ENCODE measurements at places on chromosomes 12 and 14.

DNA sequence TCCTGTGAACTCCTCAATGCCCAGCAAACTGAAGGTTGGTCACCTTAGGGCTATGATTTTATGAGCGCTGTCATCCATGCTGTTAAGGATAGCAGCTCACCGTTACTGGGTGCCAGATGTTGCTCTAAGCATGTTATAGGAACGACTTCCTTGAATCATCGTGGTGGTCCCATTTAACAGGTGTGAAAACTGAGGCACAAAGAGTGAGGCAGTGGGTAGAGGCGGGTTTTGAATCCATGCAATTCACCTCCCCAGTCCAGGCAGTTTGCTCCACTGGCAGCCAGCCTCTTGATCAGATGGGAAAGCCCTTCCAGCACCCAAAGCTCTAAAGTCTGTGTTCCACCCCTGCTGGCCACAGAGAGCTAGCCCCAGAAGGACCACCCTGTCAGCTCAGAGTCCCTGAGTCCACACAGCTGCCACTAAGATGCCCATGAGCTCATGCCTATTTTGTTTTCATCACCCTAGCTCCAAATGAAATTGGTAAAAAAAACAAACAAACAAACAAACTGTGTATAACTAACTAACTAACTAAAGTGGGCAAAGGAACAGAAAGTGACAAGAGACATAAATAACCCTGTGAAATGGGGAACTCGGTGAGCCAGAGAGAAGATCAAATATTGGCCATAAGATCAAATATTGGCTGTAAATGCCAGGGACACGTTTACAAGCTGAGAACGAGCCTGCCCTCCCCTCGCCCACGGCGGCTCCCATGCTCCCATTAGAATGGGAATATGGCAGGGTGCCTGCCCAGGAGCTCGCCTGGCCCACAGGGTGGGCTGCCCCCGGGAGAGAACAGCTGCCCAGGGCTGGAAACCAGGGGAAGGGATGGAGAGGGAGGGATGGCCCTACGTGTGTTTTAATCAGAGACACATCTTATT is 72.3 kb upstream of the RFLNA start:
- no peak overlapping the region for H3K27ac ChIP-seq
- DNase-seq, result no peak
- H3K27me3 ChIP-seq, result no peaks in the 10 kb centered on the region
- H3K36me3 ChIP-seq, result no peaks in the 10 kb centered on the region
- no peak overlapping the region for H3K4me3 ChIP-seq

DNA sequence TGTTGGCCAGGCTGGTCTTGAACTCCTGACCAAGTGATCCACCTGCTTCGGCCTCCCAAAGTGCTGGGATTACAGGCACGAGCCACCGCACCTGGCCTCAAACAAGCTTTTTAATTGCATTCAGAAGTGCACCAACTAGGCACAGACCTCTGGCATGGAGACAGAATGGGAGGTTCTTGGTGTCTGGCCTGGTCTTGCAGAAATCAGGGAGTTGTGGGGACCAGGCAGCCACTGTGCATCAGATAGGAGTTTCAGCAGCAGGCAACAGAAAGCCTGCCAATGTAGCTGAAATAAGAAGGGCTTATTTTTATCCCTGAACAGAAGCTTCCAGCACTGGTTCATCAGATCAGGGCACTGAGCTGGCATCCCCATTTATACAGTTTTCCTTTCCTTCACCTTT is 22.2 kb upstream of the TCL1B start:
- no peaks in the 10 kb centered on the region for H3K36me3 ChIP-seq
- H3K4me3 ChIP-seq, result no peak overlapping the region
- no peak for DNase-seq

- H3K36me3 ChIP-seq, result no peaks in the 10 kb centered on the region
- peaks cover 50% of the 10 kb centered on the region for H3K4me1 ChIP-seq
- no peaks in the 10 kb centered on the region for H3K27me3 ChIP-seq
- peak overlapping the region; percentile 100 for H3K27ac ChIP-seq
- peak overlapping the region; percentile 94 for H3K4me3 ChIP-seq
Measured at GRCh38 chr12:57844709-57845477, 1.6 kb downstream of the CTDSP2 start.

- H3K36me3 ChIP-seq, result no peaks in the 10 kb centered on the region
- no peaks in the 10 kb centered on the region for H3K27me3 ChIP-seq
- H3K4me1 ChIP-seq, result no peaks in the 10 kb centered on the region
- no peak for DNase-seq
- no peak overlapping the region for H3K27ac ChIP-seq
- no peak overlapping the region for H3K4me3 ChIP-seq
Measured at GRCh38 chr12:19239616-19240234, 110.2 kb downstream of the PLEKHA5 start.

GRCh38 chr12:38289396-38289795 is 27.2 kb upstream of the ALG10B start:
- H3K4me3 ChIP-seq, result no peak overlapping the region
- H3K27me3 ChIP-seq, result no peaks in the 10 kb centered on the region
- H3K4me1 ChIP-seq, result no peaks in the 10 kb centered on the region

DNA sequence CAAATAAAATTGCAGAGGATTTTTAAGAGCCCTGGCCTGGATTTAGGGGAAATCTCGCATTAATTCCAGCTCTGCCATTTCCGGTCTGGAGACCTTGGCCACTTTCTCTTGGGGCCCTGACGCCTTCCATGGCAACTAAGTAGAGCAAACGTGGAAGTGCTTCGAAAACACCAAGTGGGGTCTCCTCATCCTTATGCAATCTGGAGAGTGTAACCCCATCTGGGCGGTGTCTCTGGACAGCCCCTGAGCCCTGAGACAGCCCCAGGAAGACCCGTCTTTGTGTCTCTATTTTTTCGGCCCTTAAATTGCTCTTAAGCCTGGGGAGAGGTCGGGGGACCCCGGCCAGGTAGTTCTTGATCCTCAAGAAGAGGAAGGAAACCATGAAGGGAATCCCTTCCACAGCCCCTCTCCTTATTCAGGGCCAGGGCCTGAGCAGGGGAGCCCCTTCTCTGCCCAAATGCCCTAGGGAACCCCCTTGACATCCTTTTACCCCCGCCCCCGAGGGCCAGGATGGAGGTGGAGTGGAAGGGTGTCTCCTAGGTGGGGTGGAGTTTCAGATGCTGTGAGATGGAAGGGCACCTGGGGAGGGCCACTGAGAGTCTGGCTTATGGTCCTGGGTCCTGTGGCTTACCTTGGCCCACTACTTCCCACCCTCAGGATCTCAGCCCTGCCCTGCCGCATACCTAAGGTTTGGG is 17.6 kb upstream of the NR4A1 start:
- H3K27me3 ChIP-seq, result no peaks in the 10 kb centered on the region
- H3K4me1 ChIP-seq, result peaks cover 52% of the 10 kb centered on the region
- peak overlapping the region; percentile 96 for H3K27ac ChIP-seq

- no peaks in the 10 kb centered on the region for H3K4me1 ChIP-seq
- H3K27me3 ChIP-seq, result no peaks in the 10 kb centered on the region
- H3K27ac ChIP-seq, result no peak overlapping the region
- no peak for DNase-seq
Measured at GRCh38 chr14:54259821-54260220, 137.0 kb upstream of the CDKN3 start.

DNA sequence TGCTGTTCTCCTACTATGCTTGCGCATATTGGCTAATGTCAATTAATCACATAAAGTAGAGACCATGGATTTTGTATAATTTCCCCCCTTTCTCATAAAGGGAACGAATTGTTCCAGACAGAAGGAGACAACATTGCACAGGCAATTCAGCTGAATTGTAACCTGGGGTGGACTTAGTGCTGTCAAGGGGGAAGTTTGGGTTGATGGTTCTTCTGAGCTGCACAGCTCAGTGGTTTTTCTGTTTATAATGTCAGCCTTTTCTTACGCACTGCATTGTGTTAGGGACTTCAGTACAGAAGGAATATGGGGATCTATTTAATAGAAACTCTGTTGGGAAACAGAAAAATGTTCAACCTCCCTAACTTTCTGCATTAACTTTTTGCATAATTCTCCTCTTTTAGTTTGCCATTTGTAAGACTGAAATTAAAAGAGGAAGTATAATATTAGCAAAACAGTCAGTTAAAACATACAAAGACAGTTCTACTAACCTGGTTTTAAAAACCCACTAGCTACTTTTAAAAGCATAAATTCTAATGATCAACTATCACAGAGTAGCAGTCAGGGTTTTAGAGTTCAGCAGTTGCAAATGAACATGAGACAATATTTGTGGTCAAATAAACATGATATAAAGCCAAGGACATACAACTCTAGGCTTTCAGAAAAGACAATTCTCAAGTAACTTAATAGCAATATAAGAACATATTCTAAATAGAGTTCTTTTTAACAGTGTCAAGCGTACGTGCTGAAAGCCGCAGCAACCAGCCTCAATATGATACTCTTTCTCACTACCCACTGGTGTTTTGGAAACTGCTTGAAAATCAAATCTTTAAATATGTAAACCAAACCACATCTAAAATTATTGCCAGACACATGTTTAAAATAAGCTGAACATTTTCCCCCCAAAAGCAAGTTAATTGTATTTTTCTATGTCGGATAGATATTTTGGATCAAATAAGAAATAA is 393.0 kb downstream of the FSCB start:
- no peaks in the 10 kb centered on the region for H3K36me3 ChIP-seq
- no peaks in the 10 kb centered on the region for H3K4me1 ChIP-seq
- H3K27me3 ChIP-seq, result no peaks in the 10 kb centered on the region
- H3K27ac ChIP-seq, result no peak overlapping the region
- H3K4me3 ChIP-seq, result no peak overlapping the region

DNA sequence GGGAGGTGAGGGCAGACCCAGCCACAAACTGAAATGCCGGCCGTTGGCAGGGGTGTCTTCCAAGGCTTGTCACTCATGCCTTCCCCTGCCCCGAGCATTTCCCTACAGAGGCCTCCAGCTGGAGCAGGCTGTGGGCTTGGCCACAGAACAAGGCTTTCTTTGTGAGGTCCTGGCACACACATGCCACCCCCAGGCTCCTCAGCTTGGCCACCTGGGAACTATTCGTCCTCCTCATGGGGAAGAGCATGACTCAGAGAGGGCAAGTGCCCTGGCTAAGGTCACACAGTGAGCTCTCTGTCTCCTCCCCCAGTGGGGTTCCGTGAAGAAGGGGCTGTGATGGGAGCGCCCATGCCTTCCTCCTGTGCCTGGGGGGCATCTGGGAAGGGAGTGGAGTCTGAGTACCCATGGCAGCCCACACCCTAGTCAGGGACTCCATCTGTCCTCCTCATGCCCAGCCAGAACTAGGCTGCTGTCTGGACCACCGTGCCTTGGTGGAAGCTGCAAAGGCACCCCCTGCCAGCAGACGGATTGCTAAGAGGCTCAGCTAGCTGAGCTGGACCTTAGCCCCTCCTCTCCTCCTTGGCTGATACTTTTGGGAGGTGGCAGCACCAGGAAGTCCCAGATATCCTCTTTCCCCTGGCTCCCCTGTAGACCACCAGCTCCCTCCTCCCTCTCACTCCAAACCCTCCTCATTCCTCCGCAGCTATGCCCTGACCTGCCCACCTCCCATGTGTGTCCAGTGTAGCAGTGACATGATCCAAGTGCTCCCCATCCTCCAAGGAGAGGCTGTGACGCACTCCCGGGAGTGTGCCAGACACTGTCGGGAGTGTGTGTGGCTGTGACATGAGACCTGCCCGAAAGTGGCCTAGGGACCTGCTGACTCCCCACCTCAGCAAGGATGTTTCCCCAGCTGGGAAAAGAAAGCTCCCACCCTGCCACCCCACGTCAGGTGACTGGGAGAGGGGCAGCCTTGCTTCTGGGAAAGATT is 21.4 kb downstream of the ABCB9 start:
- H3K4me1 ChIP-seq, result peaks cover 7% of the 10 kb centered on the region
- DNase-seq, result no peak
- H3K36me3 ChIP-seq, result no peaks in the 10 kb centered on the region

GRCh38 chr12:112705037-112705632 is 86.4 kb upstream of the RPH3A start:
- DNase-seq, result no peak
- H3K4me3 ChIP-seq, result no peak overlapping the region
- no peaks in the 10 kb centered on the region for H3K27me3 ChIP-seq
- H3K36me3 ChIP-seq, result no peaks in the 10 kb centered on the region

DNA sequence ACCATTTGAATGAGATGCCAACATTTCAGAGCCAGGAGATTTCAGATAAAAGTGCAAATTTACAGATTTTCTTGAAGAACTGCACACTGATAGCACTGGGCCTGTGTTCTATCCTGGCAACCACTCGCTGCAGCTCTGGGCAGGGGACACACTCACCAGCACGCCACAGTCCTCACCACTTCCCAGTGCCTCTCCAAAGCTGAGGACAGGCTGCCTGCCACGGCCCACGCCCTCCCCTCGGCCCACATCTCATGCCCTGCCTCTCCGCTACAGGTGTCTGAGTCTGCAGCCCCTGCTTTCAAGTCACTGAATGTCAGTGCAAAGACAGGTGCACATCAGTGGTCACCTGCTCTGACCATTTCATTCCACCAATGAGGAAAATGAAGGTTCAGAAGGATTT is 12.7 kb downstream of the CAMKK2 start:
- H3K4me1 ChIP-seq, result peaks cover 44% of the 10 kb centered on the region
- no peak for DNase-seq
- no peaks in the 10 kb centered on the region for H3K27me3 ChIP-seq
- H3K4me3 ChIP-seq, result no peak overlapping the region
- H3K27ac ChIP-seq, result no peak overlapping the region

DNA sequence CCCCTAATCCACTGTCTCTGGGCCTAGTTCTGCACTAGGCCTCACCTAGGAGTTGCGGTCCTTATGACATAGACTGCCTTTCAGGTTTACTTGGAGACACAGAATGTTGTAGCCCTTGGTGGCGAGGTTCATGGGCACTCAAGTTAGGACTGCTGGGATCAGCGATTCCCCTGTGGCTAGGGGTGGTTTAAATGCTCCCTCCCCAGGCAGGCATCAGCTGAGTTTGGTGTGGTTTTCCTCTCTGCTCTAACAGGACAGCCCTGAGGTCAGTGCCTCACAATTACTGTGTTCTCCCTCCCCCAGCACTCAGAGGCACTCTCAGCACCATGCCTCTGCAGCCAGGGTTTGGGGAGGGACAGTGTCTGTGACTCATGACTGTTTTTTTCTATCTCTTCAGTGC is 22.2 kb upstream of the RDH16 start:
- H3K27ac ChIP-seq, result no peak overlapping the region
- no peaks in the 10 kb centered on the region for H3K36me3 ChIP-seq
- H3K4me3 ChIP-seq, result no peak overlapping the region
- H3K4me1 ChIP-seq, result no peaks in the 10 kb centered on the region
- no peak for DNase-seq

DNA sequence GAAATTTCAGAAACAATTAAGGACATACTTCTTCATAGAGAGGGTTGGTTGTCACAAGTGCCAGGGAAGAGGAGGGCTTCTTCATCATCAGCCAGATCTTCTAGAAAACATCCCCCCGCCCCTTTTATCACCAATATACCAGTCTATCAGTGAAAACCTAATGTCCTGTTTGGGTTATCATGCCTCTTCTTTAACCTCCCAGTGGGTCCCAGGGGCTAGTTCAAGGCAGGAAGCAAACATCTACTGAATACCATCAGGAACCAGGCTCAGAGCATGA is 13.3 kb upstream of the KRT86 start:
- no peak for DNase-seq
- H3K36me3 ChIP-seq, result no peaks in the 10 kb centered on the region
- no peaks in the 10 kb centered on the region for H3K27me3 ChIP-seq
- H3K4me3 ChIP-seq, result no peak overlapping the region
- no peaks in the 10 kb centered on the region for H3K4me1 ChIP-seq

All from sigmoid colon (tissue), 7 donors.